ENCODE measurements at places on chromosomes 11 and 22.

GRCh38 chr11:2891326-2892214, 6.0 kb upstream of the CDKN1C start:
- no peak for DNase-seq

DNA sequence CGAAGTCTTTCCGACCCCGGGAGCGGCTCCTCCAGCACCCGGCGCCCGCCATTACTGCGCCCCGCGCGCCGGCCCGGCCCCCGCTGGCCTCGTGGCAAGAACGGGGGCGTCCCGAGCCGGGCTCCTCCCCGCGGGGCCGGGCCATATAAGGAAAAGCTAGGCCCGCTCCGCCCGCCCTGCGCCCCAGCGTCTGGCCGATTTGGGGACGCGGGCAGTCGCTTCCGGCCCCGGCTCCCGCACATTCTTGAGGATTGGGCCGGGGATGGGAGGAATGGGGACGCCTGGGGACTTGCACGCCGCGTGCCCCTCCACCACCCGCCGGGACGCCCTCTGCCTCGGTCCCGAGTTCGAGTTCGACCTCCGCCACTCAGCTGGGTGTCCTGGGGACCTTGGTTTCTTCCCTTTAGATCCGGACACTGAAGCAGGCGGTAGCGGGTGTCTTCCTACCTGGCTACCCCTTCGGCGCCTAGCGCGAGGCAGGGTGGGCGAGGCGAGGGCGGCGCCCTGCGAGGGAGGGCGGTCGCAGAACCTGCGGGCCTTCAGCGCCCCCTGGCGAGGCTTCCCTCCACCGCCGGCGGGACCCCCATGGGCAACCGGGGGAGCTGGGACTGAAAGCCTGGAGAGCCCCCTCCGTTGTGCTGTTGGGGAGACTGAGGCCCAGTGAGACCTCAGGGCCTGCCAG, 3.8 kb downstream of the SMTN start:
- peak; percentile 91 for DNase-seq

GRCh38 chr22:19877626-19878339, 23.1 kb upstream of the GNB1L start:
- DNase-seq, result peak; percentile 28

- no peak for DNase-seq
Measured at GRCh38 chr11:9153651-9154050, 62.3 kb upstream of the SCUBE2 start.

DNA sequence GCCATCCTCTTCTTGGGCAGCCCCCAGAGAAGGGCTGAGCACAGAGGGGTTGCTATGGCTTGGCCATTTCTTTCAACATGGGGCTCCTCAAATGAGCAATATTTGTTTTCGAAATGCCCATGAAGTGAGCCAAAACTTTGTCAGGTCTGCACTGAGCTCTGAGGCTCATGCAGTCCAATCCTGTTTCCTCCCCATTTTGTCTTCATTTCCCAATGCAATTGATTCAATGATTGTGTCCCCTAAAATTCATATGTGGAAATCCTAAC, 60.6 kb upstream of the CD44 start:
- no peak for DNase-seq

DNA sequence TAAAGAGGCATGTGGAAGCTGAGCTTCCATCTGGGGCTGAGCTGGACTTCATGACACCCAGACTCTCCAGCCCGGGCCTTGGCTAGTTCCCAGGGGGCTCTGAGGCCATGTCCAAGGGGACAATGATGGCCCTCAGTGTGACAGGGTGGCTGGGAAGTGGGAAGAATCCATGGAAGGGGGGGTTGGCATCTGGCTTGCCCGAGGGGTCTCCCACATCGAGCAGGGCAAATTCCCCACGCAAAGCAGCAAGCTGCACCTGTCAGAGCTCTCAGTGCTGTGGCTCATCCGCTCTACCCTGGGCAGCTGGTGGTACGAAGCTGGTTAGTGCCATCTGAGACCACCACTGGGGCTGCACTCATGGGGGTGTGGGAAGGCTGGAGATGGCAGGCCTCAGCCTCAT, 9.4 kb upstream of the AP1B1 start:
- DNase-seq, result no peak

DNA sequence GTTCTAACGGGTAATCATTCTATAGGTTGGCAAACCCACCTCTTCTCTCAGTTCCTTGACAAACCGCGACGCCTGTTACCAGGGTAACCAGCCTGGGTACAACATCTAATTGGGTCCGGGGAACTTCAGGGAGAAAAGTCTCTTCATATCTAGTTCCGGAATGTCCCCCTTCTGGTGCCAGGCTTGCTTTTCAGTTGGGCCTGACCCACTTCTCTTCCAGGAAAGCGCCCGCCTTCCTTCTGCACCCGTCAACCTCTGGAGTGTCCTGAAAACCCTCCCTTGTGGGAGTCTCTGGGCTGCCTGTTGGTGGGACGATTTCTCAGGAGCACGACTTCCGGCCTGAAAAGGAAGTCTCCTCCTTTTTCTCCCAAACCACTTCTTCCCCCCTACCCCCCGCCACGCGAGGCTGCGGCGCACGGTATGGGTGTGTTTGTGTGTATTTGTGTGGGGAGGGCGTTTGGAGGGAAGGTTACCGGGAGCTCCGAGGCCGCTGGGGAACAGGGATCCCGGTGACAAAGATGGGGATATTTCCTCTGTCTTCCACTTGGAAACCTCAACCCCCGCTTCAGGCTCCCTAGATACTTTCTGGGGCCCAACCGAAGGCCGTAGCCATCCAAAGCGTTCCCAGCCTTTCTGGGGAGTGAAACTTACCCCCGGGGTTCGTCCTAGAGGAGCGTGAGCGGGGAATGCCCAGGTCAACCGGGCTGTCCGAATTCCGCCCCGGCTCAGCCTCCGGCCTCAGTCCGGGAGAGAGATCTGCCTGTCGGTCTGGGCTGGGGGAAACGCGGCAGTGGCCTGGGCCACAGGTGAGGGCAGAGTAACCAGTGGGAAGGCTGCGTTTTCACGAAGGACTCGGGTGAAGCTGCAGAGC, at the start of the genes NKAPD1 and PIH1D2:
Gene NKAPD1 (plus strand): TSS at position 359 of the 871 bp plus-strand sequence. CDS start 1,276 bp downstream, outside the sequence.
Gene PIH1D2 (minus strand): TSS at position 77 of the 871 bp plus-strand sequence. CDS start 843 bp downstream, outside the sequence.
- DNase-seq, result peak; percentile 68

GRCh38 chr22:22565981-22566380, 6.9 kb upstream of the PRAME start:
- no peak for DNase-seq

- peak; percentile 34 for DNase-seq
Measured at GRCh38 chr11:57426439-57426928, 437 bp downstream of the SLC43A3 start.

GRCh38 chr11:31796499-31797189, 14.5 kb downstream of the PAX6 start:
- no peak for DNase-seq

GRCh38 chr11:5348551-5349194, 2.6 kb upstream of the OR51B6 start:
- no peak for DNase-seq

DNA sequence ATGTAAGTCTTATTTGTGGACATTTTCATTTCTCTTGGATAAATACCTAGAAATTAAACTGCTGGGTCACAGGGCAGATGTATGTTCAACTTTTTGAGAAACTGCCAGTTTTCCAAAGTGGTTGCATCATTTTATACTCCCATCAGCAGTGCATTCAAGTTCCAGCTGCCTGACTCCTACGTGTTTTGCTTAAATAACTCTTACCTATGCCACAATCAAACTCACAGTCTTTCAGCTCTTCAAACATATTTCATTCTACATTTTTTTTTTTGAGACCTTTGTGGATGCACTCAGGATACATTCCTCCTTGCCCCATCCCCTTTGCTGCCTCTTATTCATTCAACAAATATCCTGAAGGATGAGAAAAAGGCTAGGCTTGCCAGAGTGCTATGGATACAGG, 9.2 kb downstream of the TCF20 start:
- no peak for DNase-seq

- no peak for DNase-seq
Measured at GRCh38 chr22:29215012-29215860, 9.5 kb downstream of the EMID1 start.

GRCh38 chr22:37427711-37428635, 694 bp upstream of the ELFN2 start:
- DNase-seq, result no peak

DNA sequence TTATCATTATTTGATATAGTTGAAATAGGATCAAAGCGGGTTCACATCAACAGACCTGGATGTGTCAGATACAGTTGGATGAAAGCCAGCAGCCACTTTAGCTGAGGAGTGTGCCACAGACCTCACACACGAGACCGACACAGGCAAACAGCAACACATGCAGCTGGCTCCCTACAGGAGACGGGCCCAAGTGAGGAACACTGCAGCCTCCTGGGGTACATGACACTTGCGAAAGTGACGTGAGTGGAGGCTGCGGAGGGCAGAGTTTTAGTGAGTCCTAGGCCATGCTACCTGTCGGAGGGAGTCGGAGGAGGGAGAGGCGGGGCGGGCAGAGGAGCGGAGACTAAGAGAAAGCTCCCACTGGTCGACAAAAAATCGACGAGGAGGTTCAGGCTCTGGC, 100.9 kb upstream of the BID start:
- no peak for DNase-seq

DNA sequence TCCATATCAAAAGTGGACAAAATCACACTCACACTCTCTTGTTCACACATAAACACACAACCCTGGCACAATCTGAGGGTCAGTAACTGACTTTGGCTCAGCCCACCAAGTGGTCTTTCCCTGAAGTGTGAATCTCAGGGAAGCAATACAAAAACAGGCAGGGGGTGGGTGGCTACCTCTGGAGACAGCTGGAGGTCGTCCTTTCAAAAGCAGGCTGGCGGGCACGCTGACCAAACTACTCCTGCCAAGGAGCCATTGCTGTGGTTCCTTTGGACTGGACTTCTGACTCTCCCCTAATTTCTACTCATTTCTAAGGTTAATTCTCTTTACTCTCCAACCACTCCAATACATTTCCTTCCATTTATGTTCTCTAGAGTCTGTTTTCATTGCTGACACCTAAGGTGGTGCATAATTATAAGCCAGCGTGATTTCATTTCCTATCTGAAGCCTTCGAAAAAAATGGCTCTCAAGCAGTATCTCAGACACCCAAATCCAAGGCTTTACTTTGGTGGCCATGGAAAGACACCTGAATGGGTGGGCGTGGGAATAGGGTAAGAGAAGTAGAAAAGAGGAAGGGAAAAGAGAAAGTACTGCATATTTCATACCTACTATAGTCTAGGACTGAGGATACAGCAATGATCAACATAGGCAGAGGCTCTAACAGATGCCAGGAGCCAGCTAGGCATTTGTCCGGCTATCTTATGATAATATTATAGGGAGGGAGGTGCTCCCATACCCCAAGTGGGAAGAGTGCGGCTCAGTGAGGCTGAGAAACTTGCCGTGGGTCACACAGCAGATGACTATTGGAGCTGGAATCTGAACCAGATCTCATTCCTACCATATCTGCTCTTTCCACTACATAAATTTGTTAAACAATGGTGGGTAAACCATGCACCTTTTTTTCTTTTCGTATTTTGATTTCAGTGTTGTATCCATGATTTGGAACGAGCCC, 22.0 kb downstream of the FZD4 start:
- DNase-seq, result no peak

DNA sequence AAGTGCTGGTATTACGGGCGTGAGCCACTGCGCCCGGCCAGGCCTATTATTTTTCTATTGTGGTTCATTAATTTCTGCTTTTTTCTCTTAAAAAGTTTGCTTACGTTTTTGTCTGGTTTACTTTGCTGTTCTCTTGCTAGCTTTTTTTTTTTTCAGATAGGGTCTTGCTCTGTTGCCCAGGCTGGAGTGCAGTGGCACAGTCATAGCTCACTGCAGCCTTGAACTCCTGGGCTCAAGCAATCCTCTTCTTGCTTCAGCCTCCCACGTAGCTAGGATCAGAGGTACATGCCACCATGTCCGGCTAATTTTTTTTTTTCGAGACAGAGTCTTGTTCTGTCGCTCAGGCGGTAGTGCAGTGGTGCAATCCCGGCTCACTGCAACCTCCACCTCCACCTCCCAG, 18.7 kb downstream of the F2 start:
- no peak for DNase-seq

Data from activated CD4-positive, CD25-positive, alpha-beta regulatory T cell treated with anti-CD3 and anti-CD28 coated beads, Interleukin-2, amount 50 U/mL, for 72 hours (primary cell).